Osteocyte (in vitro differentiated cells): ENCODE measurements at places on chromosomes 16 and 17.

- no peak overlapping the region for H3K4me3 ChIP-seq
- no peak overlapping the region for H3K27ac ChIP-seq
- H3K27me3 ChIP-seq: no peaks in the 10 kb centered on the region
- no peak for DNase-seq
- peaks cover 37% of the 10 kb centered on the region for H3K4me1 ChIP-seq
These were observed 55.6 kb downstream of the BAIAP2 start for GRCh38 chr17:81090361-81091136.

DNA sequence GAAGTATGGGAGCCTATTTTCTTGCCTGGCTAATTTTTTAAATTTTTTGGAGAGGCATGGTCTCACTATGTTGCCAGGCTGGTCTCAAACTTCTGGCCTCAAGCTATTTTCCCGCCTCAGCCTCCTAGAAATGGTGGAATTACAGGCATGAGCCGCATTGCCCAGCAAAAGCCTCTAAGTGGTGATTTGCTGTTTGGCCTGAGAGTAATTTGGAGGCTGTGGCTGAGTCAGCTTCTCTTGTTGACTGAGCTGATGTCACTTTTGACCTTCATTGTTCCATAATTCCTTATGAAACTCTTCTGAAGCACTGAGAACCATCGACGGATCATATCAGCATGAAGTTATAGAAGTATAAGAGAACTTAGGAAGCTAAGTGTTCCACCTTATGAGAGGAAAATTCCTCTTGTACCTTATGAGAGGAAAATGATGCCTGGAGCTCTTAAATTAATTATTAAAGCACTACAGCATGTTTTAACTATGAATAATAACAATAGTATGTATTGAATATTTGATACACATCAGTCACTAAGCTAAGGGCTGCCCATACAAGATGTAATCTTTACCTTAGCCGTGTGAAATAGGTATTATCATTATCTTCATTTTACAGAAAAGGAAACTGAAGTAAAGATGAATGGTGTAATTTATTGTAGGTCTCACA lies 220.8 kb upstream of the MON1B start:
- H3K4me3 ChIP-seq: no peak overlapping the region
- no peaks in the 10 kb centered on the region for H3K36me3 ChIP-seq
- no peak for DNase-seq
- no peaks in the 10 kb centered on the region for H3K27me3 ChIP-seq
- H3K4me1 ChIP-seq: no peaks in the 10 kb centered on the region
- no peak overlapping the region for H3K27ac ChIP-seq

DNA sequence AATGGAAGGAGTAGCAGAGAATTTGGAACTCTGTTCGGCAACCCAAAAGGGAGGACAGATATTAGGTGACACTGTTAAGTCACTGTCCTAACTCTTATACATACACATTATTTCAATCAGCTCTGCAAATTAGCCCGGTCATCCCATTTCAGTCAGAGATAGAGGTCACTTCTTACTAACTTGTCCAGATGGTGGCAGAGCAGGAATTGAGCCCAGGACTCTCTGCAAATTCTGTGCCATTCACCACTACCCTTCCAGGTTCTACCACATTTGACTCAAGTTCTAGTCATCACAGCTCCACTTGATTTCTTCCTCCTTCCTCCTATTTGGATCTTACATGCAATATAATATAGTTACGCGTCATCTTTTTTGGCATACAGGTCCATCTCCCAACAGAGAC lies 35.9 kb upstream of the NUDT7 start:
- H3K27me3 ChIP-seq: no peaks in the 10 kb centered on the region
- H3K27ac ChIP-seq: no peak overlapping the region
- H3K4me3 ChIP-seq: no peak overlapping the region
- H3K36me3 ChIP-seq: no peaks in the 10 kb centered on the region
- H3K4me1 ChIP-seq: no peaks in the 10 kb centered on the region

- H3K4me3 ChIP-seq: no peak overlapping the region
- H3K27ac ChIP-seq: no peak overlapping the region
- H3K4me1 ChIP-seq: peaks cover 20% of the 10 kb centered on the region
- H3K36me3 ChIP-seq: no peaks in the 10 kb centered on the region
- peaks cover 26% of the 10 kb centered on the region for H3K27me3 ChIP-seq
These were observed 4.2 kb downstream of the ATP2A3 start for GRCh38 chr17:3959921-3960601.

GRCh38 chr16:75627851-75628250 lies 4.8 kb upstream of the ADAT1 start:
- no peak overlapping the region for H3K27ac ChIP-seq
- peaks cover 6% of the 10 kb centered on the region for H3K4me1 ChIP-seq
- no peaks in the 10 kb centered on the region for H3K27me3 ChIP-seq
- H3K36me3 ChIP-seq: peaks cover 42% of the 10 kb centered on the region

- H3K36me3 ChIP-seq: no peaks in the 10 kb centered on the region
- no peak overlapping the region for H3K27ac ChIP-seq
- peaks cover 21% of the 10 kb centered on the region for H3K4me1 ChIP-seq
- no peak overlapping the region for H3K4me3 ChIP-seq
- no peaks in the 10 kb centered on the region for H3K27me3 ChIP-seq
These were observed 585 bp downstream of the MLKL start for GRCh38 chr16:74700116-74700437.

- DNase-seq: no peak
- no peak overlapping the region for H3K4me3 ChIP-seq
- peaks cover 79% of the 10 kb centered on the region for H3K4me1 ChIP-seq
- H3K27ac ChIP-seq: peak overlapping the region; percentile 91
These were observed 3.6 kb upstream of the SLC16A5 start for GRCh38 chr17:75084039-75084660.

DNA sequence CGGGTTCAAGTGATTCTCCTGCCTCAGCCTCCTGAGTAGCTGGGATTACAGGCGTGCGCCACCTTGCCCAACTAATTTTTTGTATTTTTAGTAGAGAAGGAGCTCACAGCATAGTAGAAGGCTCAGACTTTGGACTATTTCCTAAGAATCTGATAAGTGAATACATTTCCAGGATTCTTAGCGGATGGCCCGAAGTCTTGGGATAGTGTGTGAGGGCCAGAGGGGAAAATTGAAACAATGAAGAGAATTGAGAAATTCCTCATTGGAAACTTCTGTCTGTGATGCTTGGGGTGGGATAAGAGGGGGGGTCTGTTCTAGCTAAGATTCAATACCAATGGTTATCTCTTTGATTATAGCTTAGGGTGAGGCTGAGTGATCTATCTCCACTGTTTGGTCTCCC lies 183.3 kb downstream of the MSI2 start:
- no peak for DNase-seq
- peaks cover 94% of the 10 kb centered on the region for H3K4me1 ChIP-seq
- H3K36me3 ChIP-seq: no peaks in the 10 kb centered on the region
- peak overlapping the region; percentile 88 for H3K27ac ChIP-seq

GRCh38 chr16:29686740-29687332 lies 7.9 kb downstream of the QPRT start:
- no peaks in the 10 kb centered on the region for H3K36me3 ChIP-seq
- no peak overlapping the region for H3K27ac ChIP-seq
- no peaks in the 10 kb centered on the region for H3K27me3 ChIP-seq
- no peak overlapping the region for H3K4me3 ChIP-seq
- peaks cover 4% of the 10 kb centered on the region for H3K4me1 ChIP-seq
- DNase-seq: no peak

GRCh38 chr16:57607676-57608461 lies 20.6 kb upstream of the ADGRG1 start:
- H3K4me3 ChIP-seq: no peak overlapping the region
- no peaks in the 10 kb centered on the region for H3K36me3 ChIP-seq
- peaks cover 13% of the 10 kb centered on the region for H3K27me3 ChIP-seq
- no peak overlapping the region for H3K27ac ChIP-seq
- DNase-seq: peak; percentile 56

DNA sequence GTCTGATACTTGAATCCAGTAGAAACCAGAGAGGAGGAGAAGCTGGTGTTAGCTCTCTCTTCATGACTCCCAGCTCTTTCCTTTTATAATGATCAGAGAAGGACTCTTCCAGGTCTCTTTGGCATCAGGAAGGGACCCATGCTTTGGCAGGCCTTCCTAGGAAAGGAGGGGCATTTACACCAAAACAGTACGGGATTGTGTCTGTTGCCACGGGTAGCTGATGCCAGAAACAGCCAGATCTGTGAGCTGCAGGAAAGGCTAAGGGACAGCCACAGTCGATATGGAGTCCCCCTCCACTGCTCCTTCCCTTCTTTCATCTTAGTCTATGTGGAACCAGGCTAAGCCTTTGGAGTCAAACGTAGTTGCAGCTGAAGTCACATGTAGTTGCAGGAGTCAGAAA lies 9.3 kb downstream of the CEP295NL start:
- no peak overlapping the region for H3K4me3 ChIP-seq
- no peaks in the 10 kb centered on the region for H3K27me3 ChIP-seq
- peaks cover 58% of the 10 kb centered on the region for H3K4me1 ChIP-seq
- DNase-seq: no peak
- H3K36me3 ChIP-seq: peaks cover 31% of the 10 kb centered on the region

DNA sequence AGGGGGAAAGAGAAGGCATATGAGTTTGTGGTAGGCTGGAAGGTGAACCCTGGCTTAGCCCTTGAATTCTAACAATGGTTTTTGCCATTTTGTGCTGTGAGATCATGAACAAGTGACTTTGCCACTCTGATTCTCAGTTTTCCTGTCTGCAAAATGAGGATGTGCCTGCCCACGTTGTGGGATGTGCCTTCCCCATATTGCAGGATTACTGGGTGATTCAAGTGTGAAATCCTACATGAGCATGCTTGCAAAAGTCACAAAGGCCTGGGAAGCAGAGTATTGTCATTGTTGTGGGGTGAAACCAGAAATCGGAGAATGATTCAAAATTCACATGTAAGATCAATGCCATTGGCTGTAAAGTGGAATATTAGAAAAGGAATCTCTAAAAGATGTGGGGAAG lies 28.6 kb upstream of the TVP23A start:
- H3K4me3 ChIP-seq: no peak overlapping the region
- no peaks in the 10 kb centered on the region for H3K36me3 ChIP-seq
- DNase-seq: no peak
- H3K27ac ChIP-seq: no peak overlapping the region
- H3K27me3 ChIP-seq: peaks cover 2% of the 10 kb centered on the region
- H3K4me1 ChIP-seq: no peaks in the 10 kb centered on the region

- peaks cover 7% of the 10 kb centered on the region for H3K27me3 ChIP-seq
- H3K36me3 ChIP-seq: no peaks in the 10 kb centered on the region
- H3K27ac ChIP-seq: no peak overlapping the region
- no peak for DNase-seq
- H3K4me3 ChIP-seq: peak overlapping the region; percentile 65
These were observed 19.8 kb downstream of the FMNL1 start for GRCh38 chr17:45241328-45242028.

GRCh38 chr16:63998-64913 lies 8.2 kb downstream of the RHBDF1 start:
- H3K27me3 ChIP-seq: no peaks in the 10 kb centered on the region
- peaks cover 14% of the 10 kb centered on the region for H3K36me3 ChIP-seq
- no peak overlapping the region for H3K4me3 ChIP-seq
- peaks cover 28% of the 10 kb centered on the region for H3K4me1 ChIP-seq

- H3K4me1 ChIP-seq: peaks cover 8% of the 10 kb centered on the region
- H3K27ac ChIP-seq: peak overlapping the region; percentile 14
- H3K36me3 ChIP-seq: peaks cover 32% of the 10 kb centered on the region
- DNase-seq: no peak
- H3K27me3 ChIP-seq: no peaks in the 10 kb centered on the region
- no peak overlapping the region for H3K4me3 ChIP-seq
These were observed 4.0 kb upstream of the TMEM88 start for GRCh38 chr17:7850701-7851437.

DNA sequence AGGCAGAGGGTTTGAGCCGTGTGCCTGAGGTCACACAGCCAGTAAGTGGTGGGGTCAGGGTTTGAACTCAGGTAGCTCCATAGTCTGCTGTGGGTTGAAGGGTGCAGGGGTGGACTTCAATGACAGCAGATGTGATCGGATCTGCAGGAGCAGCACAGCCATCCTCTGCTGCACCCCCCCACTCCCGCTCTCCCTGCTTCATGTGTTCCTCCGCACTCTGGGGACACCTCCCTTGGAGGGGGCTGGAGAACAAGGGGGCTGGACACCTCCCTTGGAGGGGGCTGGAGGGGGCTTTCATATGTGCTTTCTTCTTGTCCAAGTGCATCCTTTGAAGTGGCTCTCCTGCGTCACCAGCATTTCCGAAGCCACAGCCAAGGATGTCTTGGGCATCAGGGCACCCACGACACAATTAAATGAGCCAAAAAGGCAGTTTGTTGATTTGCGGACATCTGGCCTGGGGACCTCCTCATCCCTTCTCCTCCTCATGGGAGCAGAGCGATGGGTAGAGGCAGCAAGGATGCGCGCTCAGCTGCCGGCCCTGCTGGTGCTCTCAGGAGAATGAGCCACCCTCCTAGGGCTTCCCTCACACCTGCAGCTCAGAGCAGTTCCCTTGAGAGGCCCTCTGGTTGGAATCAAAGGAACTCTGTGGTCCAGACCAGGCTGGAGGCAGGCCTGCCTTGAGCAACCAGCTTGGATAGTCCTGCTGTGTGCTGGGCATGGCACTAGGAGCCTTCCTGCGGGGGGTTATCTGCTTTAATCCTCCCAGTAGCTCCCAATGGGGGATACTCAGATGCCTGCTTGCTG lies 26.2 kb downstream of the WSCD1 start:
- no peak for DNase-seq
- no peaks in the 10 kb centered on the region for H3K36me3 ChIP-seq
- H3K4me1 ChIP-seq: no peaks in the 10 kb centered on the region
- H3K4me3 ChIP-seq: no peak overlapping the region

GRCh38 chr17:13953841-13954240 lies 115.5 kb upstream of the COX10 start:
- no peak overlapping the region for H3K4me3 ChIP-seq
- no peak overlapping the region for H3K27ac ChIP-seq
- no peak for DNase-seq
- H3K27me3 ChIP-seq: no peaks in the 10 kb centered on the region

GRCh38 chr16:73288520-73288919 lies 240.6 kb upstream of the ZFHX3 start:
- H3K4me3 ChIP-seq: no peak overlapping the region
- H3K27me3 ChIP-seq: peaks cover 27% of the 10 kb centered on the region
- no peaks in the 10 kb centered on the region for H3K4me1 ChIP-seq
- no peaks in the 10 kb centered on the region for H3K36me3 ChIP-seq

DNA sequence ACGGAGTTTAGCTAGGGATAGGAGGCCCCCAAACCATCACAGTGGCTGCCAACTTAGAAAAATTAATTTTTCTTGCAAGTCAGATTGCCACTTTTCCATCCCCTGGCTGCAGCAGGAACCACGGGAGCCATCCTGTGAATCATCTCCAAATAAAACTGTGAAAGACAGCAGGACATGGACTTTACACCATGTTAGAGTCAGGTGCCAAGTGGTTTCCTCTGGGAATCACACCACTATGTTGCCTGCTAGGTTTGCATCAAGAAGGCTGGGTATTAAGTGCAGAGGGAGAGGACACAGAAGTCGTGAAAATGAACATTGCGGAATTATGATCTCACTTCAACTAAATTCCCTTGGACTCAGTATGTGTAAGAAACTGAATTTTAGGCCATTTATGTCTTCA lies 471.3 kb upstream of the GOT2 start:
- no peak overlapping the region for H3K27ac ChIP-seq
- H3K4me3 ChIP-seq: no peak overlapping the region
- no peaks in the 10 kb centered on the region for H3K27me3 ChIP-seq
- no peaks in the 10 kb centered on the region for H3K36me3 ChIP-seq
- DNase-seq: no peak

GRCh38 chr17:40341808-40342503 lies 22.6 kb downstream of the GJD3 start:
- peaks cover 62% of the 10 kb centered on the region for H3K4me1 ChIP-seq
- no peaks in the 10 kb centered on the region for H3K27me3 ChIP-seq
- DNase-seq: no peak

GRCh38 chr16:4115949-4116318 lies 308 bp downstream of the ADCY9 start:
- peaks cover 12% of the 10 kb centered on the region for H3K36me3 ChIP-seq
- DNase-seq: no peak
- peaks cover 45% of the 10 kb centered on the region for H3K4me1 ChIP-seq
- no peaks in the 10 kb centered on the region for H3K27me3 ChIP-seq
- peak overlapping the region; percentile 73 for H3K4me3 ChIP-seq

GRCh38 chr17:60455378-60455777 lies 33.1 kb downstream of the CHCT1 start:
- H3K4me3 ChIP-seq: no peak overlapping the region
- peaks cover 48% of the 10 kb centered on the region for H3K36me3 ChIP-seq
- H3K27ac ChIP-seq: no peak overlapping the region
- no peaks in the 10 kb centered on the region for H3K27me3 ChIP-seq
